ENCODE measurements at places on chromosomes 6 and 20. TPM values are rescaled to one million over a fixed set of nuclear protein-coding genes. Genes with fewer than 3 reads are reported as not detected.
A peak's percentile ranks its signal among the peaks of the same experiment; 100 is the strongest.

- no peak for DNase-seq
Observed at GRCh38 chr6:43861212-43861894, 91.3 kb downstream of the VEGFA start.

SYCP2L gene
- total RNA-seq: 12.5 TPM

- DNase-seq: no peak
Observed at GRCh38 chr6:92682516-92683398, 736.6 kb downstream of the EPHA7 start.

DNA sequence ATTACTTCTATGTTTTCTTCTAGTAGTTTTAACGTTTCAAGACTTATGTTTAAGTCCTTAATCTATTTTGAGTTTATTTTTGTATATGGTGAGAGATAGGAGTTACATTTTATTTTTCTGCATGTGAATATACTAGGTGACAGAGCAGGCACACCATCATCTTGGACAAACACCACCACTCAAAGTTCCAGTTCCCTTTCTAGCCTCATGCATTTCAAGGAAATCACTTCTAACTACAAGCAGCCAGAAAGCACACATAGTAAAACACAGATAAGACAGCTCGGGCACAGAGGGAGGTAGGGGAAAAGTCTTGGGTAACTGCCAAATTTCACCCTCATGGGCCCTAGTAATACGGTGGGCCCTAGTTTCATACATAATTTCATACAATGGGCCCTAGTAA lies 609.4 kb upstream of the HS3ST5 start:
- DNase-seq: no peak

ARFGEF3 gene
- 3.2 TPM for total RNA-seq

GRCh38 chr6:160110586-160111123 lies 11.0 kb upstream of the SLC22A1 start:
- no peak for DNase-seq

SLC22A23 gene
- 3.3 TPM for total RNA-seq

LIME1 gene
- 0.47 TPM for total RNA-seq

NKX2-2 gene
- not detected for total RNA-seq

DNA sequence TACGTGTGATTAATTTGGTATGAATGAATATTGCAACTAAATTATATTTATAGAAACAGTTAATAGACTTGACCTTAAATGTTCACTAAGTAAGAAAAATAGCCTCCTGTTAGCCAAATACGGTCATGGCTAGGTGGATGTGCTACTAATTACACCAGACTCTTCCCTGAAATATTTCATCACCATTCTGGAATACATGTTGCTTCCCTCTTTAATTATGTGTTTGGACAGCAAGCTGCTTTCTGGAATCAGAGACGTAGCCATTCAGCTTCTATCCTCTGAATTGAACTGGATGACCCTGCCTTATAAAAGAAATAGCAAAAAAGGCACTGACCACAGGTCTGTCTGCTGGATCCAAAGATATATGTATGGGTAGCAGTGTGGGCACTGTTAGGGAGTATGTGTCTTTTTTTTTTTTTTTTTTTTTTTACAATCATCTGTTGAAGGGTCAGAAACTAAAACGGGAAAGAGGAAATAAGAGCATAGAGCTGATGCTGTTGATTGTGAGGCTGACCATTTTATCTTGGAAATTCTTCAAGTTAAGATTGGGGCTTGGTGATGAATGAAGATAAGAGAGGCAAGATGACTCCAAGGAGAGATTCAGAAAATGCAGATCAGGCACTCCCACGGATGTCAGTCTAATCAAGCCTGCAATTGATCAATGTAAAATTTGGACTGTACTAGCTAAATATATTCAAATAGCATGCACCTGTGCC lies 283.2 kb upstream of the HSF2 start:
- no peak for DNase-seq

ECT2L gene
- not detected for total RNA-seq

DNA sequence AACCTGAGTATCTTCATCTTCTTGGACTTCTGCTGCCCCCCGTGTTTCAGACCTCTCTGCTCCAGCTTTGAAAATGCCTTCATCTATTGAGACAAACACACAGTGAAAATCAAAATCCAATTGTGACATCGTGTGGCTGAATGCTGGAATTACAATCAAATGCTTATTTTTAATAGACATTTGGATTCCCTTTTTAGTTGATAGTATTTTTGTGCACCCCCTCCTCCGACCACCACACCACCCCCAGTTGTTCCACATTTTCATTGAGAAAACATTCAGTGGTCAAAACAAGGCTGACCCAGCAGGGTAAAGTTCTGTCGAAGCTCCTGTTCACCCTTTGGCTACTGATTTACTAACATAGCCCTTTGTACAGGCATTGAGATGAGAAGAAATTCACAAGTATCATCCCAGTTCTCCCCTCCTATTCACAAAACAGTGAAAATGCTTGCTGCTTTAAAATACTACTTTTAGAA lies 79.0 kb downstream of the NRSN1 start:
- peak; percentile 61 for DNase-seq

GRCh38 chr6:10314163-10314955 lies 100.5 kb downstream of the TFAP2A start:
- DNase-seq: no peak

- DNase-seq: no peak
Observed at GRCh38 chr6:88989215-88989614, 25.8 kb upstream of the RNGTT start.

MLN gene
- not detected for total RNA-seq

VARS1 gene
- total RNA-seq: 34.1 TPM

LPIN3 gene
- 2.8 TPM for total RNA-seq

- DNase-seq: no peak
Observed at GRCh38 chr6:37777272-37777834, 42.2 kb upstream of the ZFAND3 start.

DNA sequence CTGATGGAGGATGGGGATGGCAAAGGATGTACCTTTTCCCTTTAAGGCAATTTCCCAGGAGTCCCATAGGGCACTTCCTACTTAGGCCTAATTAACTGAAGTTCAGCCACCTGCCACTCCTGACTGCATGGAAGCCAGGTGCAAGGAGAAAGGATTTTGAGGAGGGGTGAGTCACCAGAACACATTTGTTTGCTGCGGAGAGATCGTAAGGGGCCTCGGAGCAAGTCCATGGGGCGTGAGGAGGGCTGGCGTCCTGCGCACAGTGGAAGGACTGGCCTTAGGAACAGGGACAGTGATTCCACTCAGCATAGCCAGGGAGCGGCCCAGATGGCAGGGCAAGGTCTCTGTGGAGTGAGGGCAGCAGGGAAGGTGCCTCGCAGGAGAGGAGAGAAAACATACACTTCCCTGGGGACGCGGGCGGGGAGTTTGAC lies 11.8 kb upstream of the MAP1LC3A start:
- DNase-seq: no peak

DNA sequence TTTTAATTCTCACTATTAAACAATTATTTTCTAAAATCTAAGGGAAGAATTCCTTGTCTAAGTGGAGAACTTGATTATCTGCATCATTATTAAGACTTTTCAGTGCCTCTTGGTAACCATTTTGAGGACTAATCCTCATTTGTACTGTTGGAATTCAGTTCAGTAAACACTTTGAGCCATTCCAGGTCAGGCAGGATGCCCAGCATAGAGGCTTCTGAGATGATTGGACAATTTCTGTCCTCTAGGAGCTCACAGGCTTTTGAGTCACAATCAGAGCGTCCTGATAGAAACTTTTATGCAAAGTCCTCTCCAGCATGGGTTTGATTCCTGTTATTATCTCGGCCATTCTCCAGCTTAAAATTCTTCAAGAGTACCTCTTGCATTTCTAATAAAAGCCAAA lies 1304.6 kb downstream of the EPHA7 start:
- DNase-seq: no peak

FAM217A gene
- not detected for total RNA-seq

ITPR3 gene
- 3.4 TPM for total RNA-seq

GRCh38 chr6:53358440-53359094 lies 9.8 kb upstream of the ELOVL5 start:
- DNase-seq: no peak

DNA sequence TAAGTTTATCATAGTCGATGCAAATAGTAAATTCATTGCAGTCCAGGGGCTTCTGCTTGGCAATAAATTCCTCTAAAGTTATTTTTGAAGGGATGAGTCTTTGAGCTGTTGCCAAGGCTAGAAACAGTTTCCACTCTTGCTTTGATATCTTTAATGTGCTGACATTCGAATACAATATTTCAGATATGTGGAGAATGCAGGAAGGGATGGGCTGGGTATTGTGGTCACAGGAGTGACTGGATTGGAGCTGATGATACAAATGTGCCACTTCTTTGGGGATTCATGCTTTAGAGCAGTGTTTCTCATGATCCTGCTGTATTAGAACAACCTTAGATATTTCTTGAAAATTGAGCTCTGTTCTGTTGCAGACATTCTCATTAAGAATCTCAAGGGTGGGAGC lies 139.0 kb downstream of the PRDM13 start:
- no peak for DNase-seq

CRISP2 gene
- not detected for total RNA-seq

DNA sequence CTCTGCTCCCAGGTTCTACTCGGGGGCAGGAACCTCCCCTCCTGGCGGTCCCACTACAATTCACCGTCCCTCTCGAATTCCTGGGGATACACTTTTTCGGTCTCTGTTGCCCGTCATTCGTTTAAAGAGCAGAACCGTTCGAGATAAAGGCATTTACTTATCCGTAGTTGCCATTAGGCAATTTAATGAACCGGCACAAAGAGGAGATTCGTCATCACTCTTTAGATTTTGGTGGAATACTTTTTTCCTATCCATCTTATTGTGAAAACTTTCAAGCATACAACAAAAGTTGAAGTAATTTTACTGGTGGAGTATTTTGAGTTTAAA lies 1.2 kb upstream of the CD24 start:
- DNase-seq: peak; percentile 53

PLN gene
- total RNA-seq: not detected

ARFRP1 gene
- total RNA-seq: 32.6 TPM

DNA sequence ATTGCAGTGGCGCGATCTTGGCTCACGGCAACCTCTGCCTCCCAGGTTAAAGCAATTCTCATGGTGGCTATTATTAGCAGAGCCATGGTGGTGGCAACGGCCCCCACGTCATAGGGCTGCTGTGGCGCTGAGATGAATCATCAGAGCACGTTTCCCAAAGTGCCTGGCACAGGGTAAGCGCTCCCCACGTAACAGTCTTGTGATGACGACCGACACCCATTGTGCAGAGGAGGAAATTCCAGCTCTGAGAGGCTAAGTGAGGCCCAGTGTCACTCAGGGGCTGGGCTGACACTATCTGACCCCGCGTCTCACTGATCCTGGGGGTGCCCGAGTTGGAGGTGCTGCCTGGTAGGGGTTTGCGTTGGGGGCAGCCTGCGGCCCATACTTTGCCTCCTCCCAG lies 16.2 kb downstream of the SUN5 start:
- DNase-seq: no peak

DNA sequence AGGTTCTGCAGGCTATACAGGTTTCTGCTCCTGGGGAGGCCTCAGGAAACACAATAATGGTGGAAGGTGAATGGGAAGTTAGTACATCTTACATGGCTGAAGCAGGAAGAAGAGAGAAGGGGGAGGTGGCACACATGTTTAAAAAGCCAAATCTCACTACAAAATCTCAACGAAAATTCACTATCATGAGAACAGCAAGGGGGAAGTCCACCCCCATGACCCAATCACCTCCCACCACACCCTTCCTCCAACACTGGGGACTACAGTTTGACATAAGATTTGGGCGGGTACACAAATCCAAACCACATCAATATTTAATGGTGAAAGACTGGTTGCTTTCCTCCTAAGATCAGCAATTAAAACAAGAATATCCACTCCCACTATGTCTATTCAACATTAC lies 13.8 kb upstream of the POLR1H start:
- DNase-seq: no peak

RNF39 gene
- not detected for total RNA-seq

DNA sequence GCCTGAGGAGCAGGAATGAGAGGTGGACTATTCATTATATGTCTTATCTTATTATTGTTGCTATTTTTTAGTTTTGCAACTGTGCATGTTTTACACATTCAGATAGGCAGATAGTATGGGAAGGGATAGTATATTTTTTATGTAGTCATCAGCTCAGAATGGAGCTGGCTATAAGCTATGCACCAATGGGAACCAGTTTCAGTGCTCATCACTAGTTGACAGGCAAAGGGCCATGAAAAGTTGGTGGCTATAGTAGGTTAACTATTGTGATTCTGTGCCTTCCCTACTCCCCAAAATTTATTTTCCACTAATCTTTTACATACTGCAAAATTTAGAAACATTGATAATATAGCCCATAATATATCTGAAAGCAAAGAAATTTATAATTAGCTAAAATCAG lies 5.3 kb upstream of the UBD start:
- DNase-seq: no peak

B4GALT5 gene
- total RNA-seq: 60.1 TPM

- DNase-seq: no peak
Observed at GRCh38 chr6:40806256-40806864, 219.2 kb upstream of the LRFN2 start.

- no peak for DNase-seq
Observed at GRCh38 chr6:617456-618100, 39.3 kb downstream of the HUS1B start.

- DNase-seq: no peak
Observed at GRCh38 chr6:6685249-6686040, 96.9 kb downstream of the LY86 start.

- no peak for DNase-seq
Observed at GRCh38 chr20:44635877-44636276, 15.6 kb downstream of the ADA start.

RSPH4A gene
- total RNA-seq: 0.69 TPM

Data from neural progenitor cell (in vitro differentiated cells).